ENCODE measurements at places on chromosomes 3 and 15. TPM values are rescaled to one million over a fixed set of nuclear protein-coding genes. Genes with fewer than 3 reads are reported as not detected.

Gene TNNC1
- 0.23 TPM for total RNA-seq

Gene GUCA1C
- total RNA-seq = not detected

Gene IMPG2
- 0.33 TPM for total RNA-seq

Gene ROPN1
- not detected for total RNA-seq

Gene KBTBD8
- total RNA-seq = 3.1 TPM

Gene AZI2
- total RNA-seq = 127 TPM

Gene PLCL2
- 8.5 TPM for total RNA-seq

Gene RBP2
- not detected for total RNA-seq

Gene NANOGP8
- not detected for total RNA-seq

Gene SERPINI1
- 7.6 TPM for total RNA-seq

Gene FBLN2
- total RNA-seq = 133 TPM

Gene SENP8
- total RNA-seq = 1.9 TPM

Gene WDR76
- total RNA-seq = 3.8 TPM

Gene NEK11
- total RNA-seq = 6.5 TPM

Gene IL5RA
- not detected for total RNA-seq

Gene RAD51
- total RNA-seq = 1.4 TPM

Gene TIMP4
- 3.2 TPM for total RNA-seq

Gene VIPR1
- 2.2 TPM for total RNA-seq

Gene MYZAP
- total RNA-seq = 0.07 TPM

Gene SKIC8
- total RNA-seq = 41.2 TPM

Gene WDR93
- 0.07 TPM for total RNA-seq

Gene CLRN1
- total RNA-seq = not detected

Gene THPO
- 0.10 TPM for total RNA-seq

Gene CLSTN2
- total RNA-seq = 1.6 TPM

Gene CALML4
- 1.6 TPM for total RNA-seq

Gene TBC1D5
- 80.4 TPM for total RNA-seq

Gene PFN2
- 243 TPM for total RNA-seq

Gene SLC6A1
- 0.10 TPM for total RNA-seq

Gene ATP10A
- total RNA-seq = 14.9 TPM

Gene PCOLCE2
- total RNA-seq = 192 TPM

Gene GMPPB
- total RNA-seq = 35.7 TPM

Gene FAIM
- 5.8 TPM for total RNA-seq

Gene THAP10
- total RNA-seq = 1.7 TPM

Gene SOX14
- not detected for total RNA-seq
